ENCODE measurements at places on chromosomes 12 and 14. TPM values are rescaled to one million over a fixed set of nuclear protein-coding genes. Genes with fewer than 3 reads are reported as not detected.

Gene SLCO1B1
- not detected for total RNA-seq

DNA sequence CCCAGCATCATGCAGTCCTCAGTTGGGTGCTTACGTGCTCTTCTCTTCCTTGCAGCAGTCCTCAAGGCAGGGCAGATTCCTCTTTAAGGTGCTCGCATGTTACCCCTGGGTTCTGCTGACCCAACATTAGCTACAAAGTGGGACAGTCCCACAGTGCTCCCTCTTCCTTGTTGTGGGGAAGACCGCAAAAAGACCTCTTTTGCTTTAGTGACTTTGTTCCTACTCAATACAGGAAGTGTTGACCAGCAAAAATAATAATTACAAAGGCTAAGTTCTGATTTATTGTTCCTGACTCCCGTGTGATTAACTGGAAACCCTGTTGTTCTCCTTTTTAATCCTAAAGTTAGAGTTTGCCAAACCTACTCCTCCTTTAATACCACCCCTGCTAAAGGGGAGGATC, 13.7 kb downstream of the PIGH start:
- no peak for DNase-seq

DNA sequence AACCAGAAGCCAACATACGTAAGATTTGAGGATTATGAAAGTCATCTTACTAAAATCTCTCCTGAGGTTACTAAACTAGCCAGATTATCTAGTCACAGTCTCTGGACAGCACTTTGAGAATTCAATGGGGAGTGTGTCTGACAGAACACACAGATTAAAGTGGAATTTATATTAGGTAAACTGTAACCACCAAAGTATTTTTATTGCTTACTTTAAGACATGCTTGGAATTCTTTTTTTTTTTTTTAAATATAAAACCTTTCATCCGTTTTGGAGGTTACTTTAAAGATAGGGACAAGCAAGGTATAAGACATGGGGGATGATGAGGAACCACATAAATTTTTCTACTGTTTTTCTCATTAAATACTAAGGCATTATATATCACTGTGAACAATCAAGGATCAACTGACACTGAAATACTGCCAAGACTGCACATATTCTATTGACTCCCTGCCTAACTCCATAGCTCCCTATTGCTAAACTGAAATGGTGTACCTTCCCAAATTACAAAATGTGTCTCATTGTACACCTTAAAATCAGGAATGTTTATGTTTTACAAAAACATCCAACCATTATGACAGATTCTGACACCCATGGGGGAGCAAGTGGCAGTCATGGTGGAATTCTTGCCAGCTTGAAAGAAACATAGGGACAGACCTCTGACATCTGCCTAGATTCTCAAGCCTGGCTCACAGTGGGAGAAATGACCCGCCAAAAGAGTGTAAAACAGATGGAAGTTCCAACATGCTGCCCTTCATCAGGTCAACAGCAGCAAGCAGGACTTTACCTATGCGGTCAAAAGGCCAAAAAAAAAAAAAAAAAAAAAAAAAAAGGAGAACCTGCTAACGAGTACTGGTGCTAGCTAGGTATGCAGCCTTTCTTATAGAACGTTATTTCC, 239.3 kb downstream of the MED13L start:
- DNase-seq: peak; percentile 71

DNA sequence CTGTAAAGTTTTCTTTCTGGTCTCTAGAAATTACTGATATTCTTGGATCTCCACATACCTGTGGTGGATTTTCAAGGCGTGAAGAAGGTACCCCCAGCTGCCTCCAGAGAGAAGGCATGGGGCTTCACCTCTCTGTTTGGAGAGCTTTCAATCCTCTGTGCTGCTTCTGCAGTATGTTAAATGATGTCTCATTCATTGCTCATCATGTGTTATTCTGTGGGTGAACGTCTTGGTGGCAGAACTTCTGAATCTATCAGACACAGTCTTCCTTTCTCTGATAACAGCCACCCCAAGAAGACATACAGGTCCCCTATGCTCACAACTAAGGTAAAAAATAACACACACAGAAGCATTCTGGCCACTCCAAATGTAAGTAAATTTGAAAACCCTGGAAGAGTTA, 221.3 kb upstream of the TMEM260 start:
- DNase-seq: no peak

DNA sequence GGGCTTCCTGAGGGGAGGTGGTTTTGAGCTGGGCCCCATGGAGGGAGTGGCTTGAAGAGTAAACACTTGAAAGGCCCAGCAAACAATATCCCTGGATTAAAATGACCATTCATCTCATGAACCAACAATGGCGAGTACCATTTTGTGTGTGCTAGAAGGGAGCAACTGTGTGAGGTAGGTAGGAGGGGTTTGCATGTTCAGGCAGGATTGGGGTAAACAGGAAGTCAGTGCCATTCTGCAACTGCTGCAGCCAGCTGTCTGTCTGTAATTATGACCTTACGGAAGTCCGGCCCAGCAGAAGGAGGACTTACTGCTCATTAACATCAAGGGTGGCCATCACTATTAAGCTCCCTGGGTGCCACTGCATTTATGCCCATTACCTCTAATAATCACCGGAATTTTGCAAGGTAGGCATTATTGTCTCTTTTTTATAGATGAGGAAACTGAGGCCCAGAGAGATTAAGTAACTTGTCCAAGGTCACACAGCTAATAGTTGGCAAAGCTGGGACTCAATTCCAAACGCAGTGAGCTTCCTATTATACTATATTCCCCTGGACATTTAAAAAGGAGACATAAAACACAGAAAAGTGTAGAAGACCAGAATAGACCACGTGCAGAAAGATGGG, 16.6 kb upstream of the IFI27L2 start:
- DNase-seq: no peak

Gene TSPAN8
- total RNA-seq: 1.7 TPM

GRCh38 chr14:66311990-66312389, 174.2 kb upstream of the CCDC196 start:
- DNase-seq: no peak

Gene SNAPC1
- total RNA-seq: 38.6 TPM

DNA sequence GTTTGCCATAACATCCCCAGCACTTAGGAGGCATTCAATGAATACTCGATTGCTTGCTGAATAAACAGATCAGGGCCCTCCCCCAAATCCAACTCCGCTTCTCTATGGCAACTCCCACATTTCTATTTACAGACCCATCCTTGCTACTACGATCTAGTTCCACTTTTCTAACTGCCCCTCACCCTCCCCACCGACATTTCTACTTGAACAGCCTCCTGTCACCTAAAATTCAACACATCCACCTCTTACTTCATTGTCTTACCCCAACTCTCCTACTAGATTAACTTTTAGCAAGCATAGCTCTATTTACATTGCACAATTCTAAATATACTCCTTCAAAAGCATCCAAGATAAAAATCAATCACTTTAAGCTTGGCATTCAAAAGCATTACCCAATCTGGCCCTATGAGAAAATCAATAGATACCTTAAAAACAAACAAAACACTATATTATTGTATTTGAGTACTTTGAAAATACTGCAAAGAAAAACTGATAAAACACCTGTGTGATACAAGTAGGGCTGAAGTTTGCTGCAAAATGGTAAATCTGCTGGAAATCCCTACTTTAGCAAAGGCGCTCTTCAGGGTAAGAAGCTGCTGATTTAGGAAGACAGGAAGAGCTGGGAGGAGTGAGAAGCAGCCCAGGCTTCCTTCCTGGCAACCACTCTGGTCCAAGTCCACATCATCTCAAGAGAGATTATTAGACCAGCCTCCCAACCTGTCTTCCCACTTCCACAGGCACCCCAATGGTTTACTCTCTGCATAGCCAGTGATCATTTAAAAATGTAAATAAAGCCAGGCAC, 96.4 kb downstream of the HECTD4 start:
- no peak for DNase-seq

Gene APOLD1
- 1.5 TPM for total RNA-seq

- no peak for DNase-seq
Measured at GRCh38 chr12:115666168-115666567, 611.3 kb downstream of the MED13L start.

DNA sequence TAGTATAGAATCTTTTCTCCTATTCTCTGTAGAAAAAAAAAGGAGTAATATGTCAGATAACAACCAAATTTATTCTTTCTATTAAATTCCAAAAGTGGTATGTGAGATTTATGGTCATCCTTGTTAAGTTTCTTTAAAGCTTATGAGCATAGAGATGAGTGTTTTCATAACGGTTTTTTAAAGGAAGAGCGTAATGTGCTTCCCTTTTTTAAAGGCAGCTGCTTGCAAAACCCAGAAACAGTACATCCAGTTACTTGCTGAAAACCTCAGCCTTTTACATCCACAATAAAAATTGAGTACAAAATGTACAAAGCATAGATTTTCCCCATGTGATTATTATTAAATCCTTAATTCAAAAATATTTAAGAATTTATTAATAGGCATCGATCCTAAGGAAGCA, 53.6 kb upstream of the CD163 start:
- no peak for DNase-seq

Gene TC2N
- total RNA-seq: 18.4 TPM

Gene ABCD2
- under 0.01 TPM for total RNA-seq

Gene CAPRIN2
- 15.4 TPM for total RNA-seq

DNA sequence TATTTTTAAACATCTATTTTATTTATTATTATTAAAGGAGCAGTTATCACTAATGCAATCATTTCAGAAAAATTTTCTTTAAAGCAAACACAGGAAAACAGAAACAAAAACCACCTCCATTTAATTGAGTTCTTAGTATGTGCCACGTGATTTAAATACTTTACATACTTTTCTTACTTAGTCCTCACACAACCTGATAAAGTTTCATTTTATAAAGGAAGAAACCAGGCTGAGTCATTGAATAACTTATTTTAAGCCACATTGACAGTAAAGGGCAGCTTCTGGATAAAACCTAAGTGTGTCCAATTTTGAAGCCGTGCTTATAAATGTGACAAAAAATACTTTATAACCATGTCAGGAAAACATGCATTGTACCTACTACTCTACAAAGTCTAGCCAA, 57.1 kb upstream of the PCED1B start:
- DNase-seq: peak; percentile 87

GRCh38 chr14:102321456-102322422, 2.2 kb downstream of the ZNF839 start:
- DNase-seq: no peak

GRCh38 chr14:80059041-80059440, 152.3 kb downstream of the DIO2 start:
- no peak for DNase-seq

DNA sequence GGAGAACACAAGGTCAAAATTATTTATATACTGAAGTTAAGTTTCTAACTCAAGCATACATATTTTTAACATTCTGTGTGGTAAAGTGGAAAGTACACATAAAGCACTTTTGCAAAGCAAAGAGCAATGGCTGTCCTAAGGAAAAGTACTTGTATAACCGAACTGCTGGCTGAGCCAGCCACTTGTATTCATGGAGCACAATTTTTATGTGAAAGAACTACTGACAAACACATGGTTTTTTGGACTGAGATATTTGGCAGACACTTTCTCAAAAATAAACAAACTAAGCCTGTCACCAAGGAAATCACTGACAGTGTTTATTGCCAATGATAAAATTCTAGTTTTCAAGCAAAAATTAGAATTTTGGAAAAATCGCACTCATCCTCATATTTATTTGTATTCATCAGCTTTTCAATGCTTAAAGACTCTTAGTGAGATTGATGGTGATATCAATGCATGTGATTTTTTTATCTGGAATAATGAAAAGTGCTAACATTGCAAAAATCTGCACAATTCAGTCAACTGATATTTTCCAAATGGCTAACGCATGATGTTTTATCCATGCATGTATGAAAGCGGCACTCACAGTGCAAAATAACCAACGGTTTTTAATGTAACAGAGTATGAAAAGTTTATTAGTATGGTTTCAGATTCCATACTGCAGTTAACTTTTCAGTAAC, 125.3 kb downstream of the IPO8 start:
- no peak for DNase-seq

DNA sequence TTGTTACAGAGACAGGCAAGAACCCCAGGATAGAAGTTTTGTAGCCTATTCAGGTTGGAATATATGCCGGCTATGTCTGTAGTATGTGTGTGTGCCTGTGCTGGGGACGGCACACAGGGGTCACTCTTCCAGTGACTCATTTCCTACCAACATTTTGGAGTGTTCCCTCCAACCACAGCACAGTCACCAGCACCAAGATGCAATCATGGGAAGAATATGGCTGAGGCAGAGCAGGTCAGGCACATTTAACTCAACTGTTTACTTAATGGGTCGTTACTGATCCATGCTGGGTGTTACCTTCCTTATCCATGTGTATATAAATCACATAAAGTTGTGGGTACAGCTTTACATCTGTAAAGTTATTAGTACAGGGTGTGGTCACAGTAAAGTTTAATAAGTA, 178.3 kb downstream of the PRKD1 start:
- peak; percentile 65 for DNase-seq

DNA sequence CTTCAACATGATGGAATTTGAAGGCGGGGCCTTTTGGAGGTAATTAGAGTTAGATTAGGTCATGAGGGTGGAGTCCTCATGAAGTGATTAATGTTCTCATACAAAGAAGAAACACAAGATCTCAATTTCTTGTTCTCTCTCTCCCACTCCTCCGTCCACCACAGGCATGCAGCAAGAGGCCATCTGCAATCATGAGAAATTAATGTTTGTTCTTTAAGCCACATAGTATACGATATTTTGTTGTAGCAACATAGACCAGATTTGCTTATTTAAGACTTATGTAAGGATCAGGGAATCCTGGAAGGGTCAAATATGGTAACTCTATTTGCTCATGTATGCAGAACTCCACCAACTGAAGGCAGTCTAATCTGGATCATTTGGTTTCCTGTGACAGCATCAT, 429.0 kb downstream of the LRIG3 start:
- peak; percentile 36 for DNase-seq

Gene BEGAIN
- total RNA-seq: 1.0 TPM

DNA sequence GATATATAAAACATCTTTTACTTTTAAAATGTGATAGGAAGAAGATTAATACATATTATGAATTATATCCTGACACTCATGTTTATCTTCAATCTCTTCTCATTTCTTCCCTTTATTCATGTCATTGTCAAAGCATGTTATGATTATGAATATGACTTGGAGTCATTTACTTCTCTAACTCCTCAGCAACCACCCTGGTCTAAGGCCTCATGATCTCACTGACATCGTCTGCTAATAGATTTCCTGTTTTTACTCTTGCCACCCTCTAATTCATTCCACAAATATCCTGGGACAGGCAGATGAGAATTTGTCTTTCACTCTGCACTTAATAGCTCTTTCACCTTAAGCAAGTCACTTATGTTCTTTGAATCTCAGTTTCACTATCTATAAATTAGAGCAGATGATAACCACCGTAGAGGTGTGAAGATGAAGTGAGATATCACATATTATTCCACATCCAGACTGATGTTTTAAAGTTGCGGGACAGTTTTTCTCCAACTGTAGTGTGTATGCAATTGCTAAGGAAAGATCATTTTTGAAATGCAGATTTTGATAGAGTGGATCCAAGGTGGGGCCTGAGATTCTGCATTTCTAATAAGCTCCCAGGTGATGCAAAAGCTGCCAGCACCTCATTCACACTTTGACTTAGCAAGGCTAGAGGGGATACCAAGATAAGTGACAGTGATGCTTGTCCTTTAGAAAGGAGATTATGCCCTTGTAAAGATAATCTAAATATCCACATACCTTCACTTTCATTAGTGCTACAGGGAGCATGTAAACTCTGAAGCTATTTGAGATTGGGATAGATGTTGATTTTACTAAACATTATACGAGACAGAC, 3.3 kb upstream of the IAPP start:
- no peak for DNase-seq

- DNase-seq: no peak
Measured at GRCh38 chr14:100135784-100136183, 23.7 kb downstream of the DEGS2 start.

Gene OR4E2
- not detected for total RNA-seq

All from renal cortical epithelial cell (primary cell).